ENCODE measurements at places on chromosomes 4 and X. TPM values are rescaled to one million over a fixed set of nuclear protein-coding genes. Genes with fewer than 3 reads are reported as not detected.
A peak's percentile ranks its signal among the peaks of the same experiment; 100 is the strongest.

DNA sequence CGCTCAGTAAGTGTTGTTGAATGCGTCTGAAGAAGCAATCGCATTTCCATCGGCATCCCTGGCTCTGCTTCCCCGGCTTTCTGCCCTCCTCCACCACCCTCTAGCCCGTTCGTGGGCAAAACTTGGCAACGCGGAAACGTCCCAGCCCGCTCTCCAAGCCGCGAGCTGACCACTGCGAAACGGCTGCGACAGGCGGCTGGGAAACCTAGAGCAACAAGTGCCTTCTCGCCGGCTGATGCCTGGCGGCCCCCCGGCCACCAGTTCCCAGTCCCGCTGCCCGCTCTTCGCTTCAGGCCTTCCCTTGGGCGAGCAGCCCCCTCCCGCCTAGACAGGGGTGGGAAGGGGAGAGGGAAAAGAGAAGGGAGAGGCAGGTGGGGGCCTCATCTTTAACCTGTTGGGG is 837 bp downstream of the CITED1 start:
- no peak for DNase-seq
- H3K4me3 ChIP-seq, result peak overlapping the region; percentile 13
- no peak overlapping the region for H3K27ac ChIP-seq
- peaks cover 21% of the 10 kb centered on the region for H3K4me1 ChIP-seq
- no peaks in the 10 kb centered on the region for H3K36me3 ChIP-seq

DNA sequence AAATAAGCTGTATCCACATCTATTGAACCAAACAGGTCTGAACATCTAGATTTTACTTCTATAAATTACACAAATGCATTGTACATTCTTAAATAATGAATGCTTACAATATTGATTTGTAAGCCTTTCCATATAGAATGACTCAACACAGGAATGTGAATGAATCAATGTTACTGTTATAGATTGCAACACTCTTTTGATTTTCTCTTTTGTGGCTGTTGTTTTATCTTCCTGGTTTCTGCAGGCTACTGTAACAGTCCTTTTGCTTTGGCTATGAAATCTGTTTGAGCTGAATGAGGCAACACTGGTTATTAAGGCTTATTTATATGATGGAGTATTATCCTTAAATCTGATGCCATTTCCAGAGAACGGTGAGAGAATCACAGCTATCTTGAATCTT is 49.5 kb downstream of the GPR50 start:
- H3K27ac ChIP-seq, result no peak overlapping the region
- no peaks in the 10 kb centered on the region for H3K36me3 ChIP-seq
- no peak for DNase-seq
- peaks cover 26% of the 10 kb centered on the region for H3K27me3 ChIP-seq
- H3K4me3 ChIP-seq, result no peak overlapping the region

DNA sequence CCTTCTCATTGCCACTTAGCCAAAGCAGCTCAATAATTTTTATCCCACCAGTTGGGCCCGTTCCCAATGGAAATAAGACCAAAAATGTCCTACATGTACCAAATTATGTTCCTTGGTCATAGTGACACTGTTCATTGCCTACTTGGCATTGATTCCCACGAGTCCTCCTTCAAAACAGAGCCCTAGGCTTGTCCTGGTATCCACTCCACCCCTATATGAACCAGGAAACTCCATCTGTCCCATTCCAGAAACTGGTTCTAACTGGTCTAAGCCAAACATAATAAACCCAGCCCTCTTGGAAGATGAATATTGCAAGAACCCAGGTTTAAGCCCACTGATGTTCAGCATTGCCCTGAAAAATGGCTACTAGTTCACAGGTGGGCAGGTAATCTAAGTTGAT is 30.9 kb upstream of the S100G start:
- H3K36me3 ChIP-seq, result peaks cover 16% of the 10 kb centered on the region
- no peak overlapping the region for H3K4me3 ChIP-seq
- H3K4me1 ChIP-seq, result no peaks in the 10 kb centered on the region
- no peaks in the 10 kb centered on the region for H3K27me3 ChIP-seq
- H3K27ac ChIP-seq, result no peak overlapping the region
- no peak for DNase-seq

DNA sequence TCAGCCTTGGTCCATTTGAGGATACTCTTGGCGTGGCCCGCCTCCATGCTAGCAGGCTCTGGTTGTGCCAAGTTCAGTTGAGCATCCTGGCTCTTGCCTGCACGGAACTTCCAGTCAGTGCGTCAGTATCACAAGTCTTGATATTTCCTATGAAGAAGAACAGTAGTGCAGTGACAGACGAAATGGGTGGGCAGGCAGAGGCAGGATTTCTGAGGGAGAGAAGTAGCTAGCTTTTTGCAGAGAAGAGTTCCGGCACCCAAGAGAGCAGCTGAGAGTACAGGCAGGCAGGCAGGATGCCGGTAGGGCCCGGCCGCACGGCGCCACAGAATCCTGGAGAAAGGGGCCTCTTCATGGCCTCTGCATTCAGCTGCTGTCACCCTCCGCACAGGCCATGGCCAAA is 56.1 kb upstream of the MSANTD1 start:
- DNase-seq, result no peak
- H3K4me1 ChIP-seq, result peaks cover 60% of the 10 kb centered on the region
- peak overlapping the region; percentile 64 for H3K27ac ChIP-seq
- H3K36me3 ChIP-seq, result peaks cover 23% of the 10 kb centered on the region

DNA sequence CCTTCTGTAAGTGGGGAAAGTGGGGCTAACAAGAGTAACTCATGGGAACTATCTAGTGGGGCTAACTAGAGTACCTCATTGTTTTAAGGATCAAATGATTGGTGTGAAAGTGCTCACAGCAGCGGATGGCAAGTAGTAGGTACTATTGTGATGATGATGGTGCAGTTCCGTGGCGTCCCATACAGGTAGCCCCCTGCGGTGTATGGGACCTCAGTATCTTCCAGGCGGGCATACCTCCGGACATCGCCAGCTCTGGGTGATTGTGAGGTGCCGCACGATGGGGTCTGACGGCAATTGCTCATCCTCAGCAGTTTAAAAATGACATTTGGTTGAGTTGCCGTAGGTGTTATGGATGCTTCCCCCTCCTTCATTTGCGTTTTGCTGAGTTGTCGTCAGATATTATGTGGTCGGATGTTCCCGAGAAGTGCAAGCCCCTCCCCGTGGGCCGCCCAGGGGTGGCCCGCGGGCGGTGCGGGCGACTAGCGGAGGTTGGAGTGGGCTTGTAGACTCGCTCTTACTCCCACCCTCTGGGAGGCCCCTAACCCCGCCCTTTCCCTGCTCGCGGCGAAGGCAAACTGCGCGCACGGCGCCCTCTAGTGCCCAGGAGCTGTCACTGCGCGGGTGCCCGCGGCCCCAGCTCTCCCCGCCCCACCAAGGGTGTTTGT is 18.3 kb upstream of the GPR101 start:
- no peaks in the 10 kb centered on the region for H3K36me3 ChIP-seq
- H3K27ac ChIP-seq, result peak overlapping the region; percentile 54
- DNase-seq, result peak; percentile 84
- peak overlapping the region; percentile 78 for H3K4me3 ChIP-seq
- H3K27me3 ChIP-seq, result peaks cover 42% of the 10 kb centered on the region
- H3K4me1 ChIP-seq, result peaks cover 13% of the 10 kb centered on the region

DNA sequence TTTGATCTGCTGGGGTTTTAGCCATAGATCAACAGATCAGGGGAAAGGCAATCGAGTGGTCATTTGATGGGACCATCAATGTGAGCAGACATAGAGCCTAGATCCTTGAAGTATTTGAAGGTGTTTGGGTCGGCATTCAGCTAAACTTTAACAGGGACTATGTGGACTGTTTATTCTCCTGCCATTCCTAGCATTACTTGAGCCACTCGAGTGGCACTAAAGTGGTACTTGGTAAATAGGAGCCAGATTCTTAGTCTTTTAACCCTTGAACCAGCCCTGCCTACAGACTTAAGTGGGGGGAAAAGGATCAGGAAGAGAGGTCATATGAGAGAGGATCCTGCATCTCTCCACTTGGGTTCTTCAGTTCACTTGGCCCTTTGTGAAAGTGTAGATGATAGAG is 3.8 kb downstream of the MSN start:
- no peak for DNase-seq
- peaks cover 54% of the 10 kb centered on the region for H3K4me1 ChIP-seq
- H3K4me3 ChIP-seq, result peak overlapping the region; percentile 89
- peaks cover 68% of the 10 kb centered on the region for H3K36me3 ChIP-seq
- peak overlapping the region; percentile 84 for H3K27ac ChIP-seq
- no peaks in the 10 kb centered on the region for H3K27me3 ChIP-seq

DNA sequence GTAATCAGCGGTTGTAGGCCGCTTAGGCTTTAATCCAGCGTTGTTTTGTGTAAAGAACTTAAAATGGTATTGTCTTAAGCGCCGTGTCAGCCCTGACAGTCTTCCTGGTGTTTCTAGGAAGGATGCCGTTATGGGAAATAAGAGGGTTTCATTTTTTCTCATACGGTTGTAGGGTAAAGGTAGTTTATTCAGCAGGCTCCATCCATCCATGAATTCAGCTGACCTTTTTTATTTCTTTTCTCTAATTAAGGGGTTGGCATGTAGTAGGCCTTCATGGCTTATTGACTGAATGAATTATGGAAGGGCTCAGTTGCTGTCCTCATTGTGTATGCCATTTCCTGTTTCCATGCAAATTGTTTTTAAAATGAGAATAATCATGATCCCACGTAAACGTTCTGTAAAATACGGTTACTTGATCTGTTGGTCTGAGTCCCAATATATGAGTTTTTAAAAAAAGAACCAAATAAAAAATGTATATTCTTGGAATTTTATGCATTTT is 693 bp downstream of the OCIAD1 start:
- DNase-seq, result no peak
- peak overlapping the region; percentile 99 for H3K4me3 ChIP-seq
- peaks cover 21% of the 10 kb centered on the region for H3K36me3 ChIP-seq
- peak overlapping the region; percentile 100 for H3K27ac ChIP-seq
- H3K27me3 ChIP-seq, result no peaks in the 10 kb centered on the region

- H3K4me1 ChIP-seq, result no peaks in the 10 kb centered on the region
- DNase-seq, result no peak
- no peaks in the 10 kb centered on the region for H3K27me3 ChIP-seq
- no peak overlapping the region for H3K27ac ChIP-seq
Measured at GRCh38 chr4:148396986-148397673, 45.1 kb downstream of the NR3C2 start.

GRCh38 chr4:106476741-106477140 is 108.2 kb upstream of the GIMD1 start:
- H3K27me3 ChIP-seq, result no peaks in the 10 kb centered on the region
- H3K27ac ChIP-seq, result no peak overlapping the region
- DNase-seq, result no peak
- no peaks in the 10 kb centered on the region for H3K36me3 ChIP-seq
- H3K4me3 ChIP-seq, result no peak overlapping the region
- H3K4me1 ChIP-seq, result no peaks in the 10 kb centered on the region

- H3K27ac ChIP-seq, result no peak overlapping the region
- peaks cover 29% of the 10 kb centered on the region for H3K4me1 ChIP-seq
- peaks cover 4% of the 10 kb centered on the region for H3K36me3 ChIP-seq
- DNase-seq, result no peak
- H3K27me3 ChIP-seq, result no peaks in the 10 kb centered on the region
- H3K4me3 ChIP-seq, result no peak overlapping the region
Measured at GRCh38 chr4:106314960-106315359, 1.0 kb downstream of the TBCK start.

GRCh38 chr4:15149839-15150592 is 147.7 kb downstream of the CPEB2 start:
- H3K27ac ChIP-seq, result no peak overlapping the region
- no peaks in the 10 kb centered on the region for H3K27me3 ChIP-seq
- peak; percentile 41 for DNase-seq
- H3K4me1 ChIP-seq, result peaks cover 4% of the 10 kb centered on the region

DNA sequence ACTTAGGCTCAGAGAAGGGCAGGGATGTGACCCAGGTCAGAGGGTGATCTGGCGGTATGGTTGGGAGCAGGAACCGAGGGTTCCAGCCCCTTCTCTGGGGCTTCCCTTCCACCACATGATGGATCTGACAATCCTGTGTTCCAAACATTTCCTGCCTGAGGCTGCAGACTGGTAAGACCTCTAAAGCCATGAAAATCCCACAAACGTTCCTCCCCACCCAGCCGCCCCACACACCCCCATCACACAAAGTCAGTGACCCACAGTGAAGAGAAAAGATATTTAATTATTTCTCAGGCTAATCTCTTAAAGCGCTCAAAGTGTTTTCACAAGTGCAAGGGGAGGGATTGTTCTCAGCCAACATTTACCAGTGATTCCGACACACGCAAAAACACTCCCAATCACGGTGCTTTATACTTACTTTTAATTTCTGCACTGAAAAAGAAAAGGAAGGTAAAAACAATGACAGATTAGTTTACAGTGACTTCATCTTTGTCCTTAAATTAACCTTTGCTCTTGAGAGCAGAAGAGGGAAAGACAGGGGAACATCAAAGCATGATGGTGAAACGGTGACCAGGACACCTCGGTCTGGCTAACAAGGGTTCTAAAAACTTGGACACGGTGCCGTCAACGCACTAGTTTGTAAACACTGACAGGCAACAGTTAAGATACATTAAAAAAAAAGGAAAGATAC is 42.4 kb downstream of the WDR1 start:
- no peaks in the 10 kb centered on the region for H3K27me3 ChIP-seq
- H3K4me3 ChIP-seq, result no peak overlapping the region
- DNase-seq, result no peak
- peaks cover 6% of the 10 kb centered on the region for H3K4me1 ChIP-seq

DNA sequence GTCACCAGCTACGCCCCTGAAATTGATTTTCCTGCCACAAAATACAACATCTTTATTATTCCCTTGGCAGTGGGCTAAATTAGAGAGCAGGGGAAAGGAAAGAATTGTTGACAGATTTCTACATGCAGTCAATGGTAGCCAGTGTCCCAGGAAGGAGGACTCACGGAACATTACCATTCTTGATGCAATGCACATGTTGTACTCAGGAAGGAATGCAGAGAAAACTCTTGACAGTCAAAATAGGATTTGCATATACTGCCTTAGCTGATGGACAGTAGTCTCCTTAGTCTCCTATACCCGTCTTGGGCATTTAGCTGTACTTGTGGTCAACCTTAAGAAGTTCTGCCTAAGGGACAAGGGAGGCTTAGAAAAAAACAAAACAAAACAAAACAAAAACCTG is 158.0 kb upstream of the GYPA start:
- H3K27ac ChIP-seq, result no peak overlapping the region
- H3K27me3 ChIP-seq, result no peaks in the 10 kb centered on the region
- no peak overlapping the region for H3K4me3 ChIP-seq
- no peaks in the 10 kb centered on the region for H3K4me1 ChIP-seq
- no peaks in the 10 kb centered on the region for H3K36me3 ChIP-seq

DNA sequence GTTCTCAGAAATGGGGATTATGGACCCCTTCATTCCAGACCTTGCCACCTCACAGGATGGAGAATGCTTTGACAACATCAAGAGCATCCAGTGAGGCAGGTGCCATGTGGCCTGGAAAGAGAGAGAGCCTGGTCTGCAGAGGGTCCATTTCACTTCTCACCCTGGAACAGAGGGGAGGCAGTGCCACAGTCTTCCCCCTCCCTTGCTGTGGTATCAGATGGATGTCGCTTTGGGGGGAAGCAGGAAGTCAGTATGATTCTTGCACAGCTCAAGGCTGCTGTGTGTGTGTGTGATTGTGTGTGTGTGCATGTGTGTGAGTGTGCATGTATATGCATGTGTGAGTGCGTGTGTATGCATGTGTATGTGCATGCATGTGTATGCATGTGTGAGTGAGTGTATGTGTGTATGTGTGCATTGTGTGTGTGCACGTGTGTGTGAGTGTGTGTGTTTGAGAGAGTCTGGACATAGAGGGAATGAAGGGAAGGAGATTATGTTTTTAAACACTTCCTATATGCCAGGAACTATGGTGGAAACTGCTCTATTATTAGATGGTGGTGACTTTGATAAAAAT is 328.6 kb upstream of the CLNK start:
- H3K27me3 ChIP-seq, result no peaks in the 10 kb centered on the region
- no peaks in the 10 kb centered on the region for H3K4me1 ChIP-seq
- DNase-seq, result no peak
- H3K4me3 ChIP-seq, result no peak overlapping the region

Gene PDLIM3
- not detected for total RNA-seq

Gene WAS
- 138 TPM for total RNA-seq

Gene AMBN
- not detected for total RNA-seq

Gene C4orf36
- total RNA-seq, result not detected

Gene OTC
- total RNA-seq, result not detected

Gene SLC4A4
- 3.9 TPM for total RNA-seq

Gene KIAA1210
- total RNA-seq, result not detected

Gene MAOA
- total RNA-seq, result 2.6 TPM

Gene DMP1
- not detected for total RNA-seq
